Stimulated activated CD8-positive, alpha-beta memory T cell treated with anti-CD3 and anti-CD28 coated beads, Interleukin-7, amount 100 ng/mL, for 4 hours (primary cell): ENCODE measurements at places on chromosomes 7 and 10.

DNA sequence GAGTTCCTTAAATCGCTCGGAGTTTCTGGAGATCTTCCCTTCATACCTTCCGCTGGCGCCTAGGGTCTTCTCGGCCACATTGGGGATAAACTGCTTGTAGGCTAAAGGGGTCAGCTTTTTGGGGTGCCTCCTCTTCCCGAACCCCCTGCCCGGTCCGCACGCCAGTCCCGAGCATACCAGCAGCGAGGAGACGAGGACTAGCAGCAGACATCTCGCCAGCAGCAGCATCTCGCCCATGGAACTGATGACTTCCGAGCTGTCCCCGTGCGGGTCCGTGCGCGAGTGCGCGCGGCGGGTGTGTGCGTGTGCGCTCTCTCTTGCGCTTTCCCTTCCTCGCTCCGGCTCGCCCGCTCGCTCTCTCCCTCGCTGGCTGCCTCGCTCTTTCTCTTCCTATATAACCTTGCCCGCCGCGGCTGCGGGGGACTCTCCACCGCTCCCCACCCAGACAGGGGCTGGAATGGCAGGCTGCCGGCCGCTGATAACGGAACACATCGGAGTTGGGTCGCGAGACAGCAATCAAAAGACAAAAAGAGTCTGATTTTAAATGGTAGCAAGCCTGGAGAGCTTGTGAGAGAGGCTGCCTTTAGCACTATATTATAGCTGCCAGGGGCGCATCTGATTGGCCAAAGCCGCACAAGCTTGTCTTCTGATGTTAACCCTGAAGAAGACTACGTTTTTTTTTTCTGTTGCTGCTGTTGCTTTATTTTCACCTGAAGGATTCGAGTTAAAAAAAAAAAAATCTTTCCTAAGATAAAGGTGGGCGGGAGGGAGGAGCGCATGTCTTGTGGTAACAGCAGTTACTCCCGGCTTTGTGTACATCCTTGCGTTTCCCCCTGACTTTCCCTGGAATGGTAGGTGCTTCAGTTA, at the start of gene SHH:
Gene SHH, minus strand, starts transcription at position 569 of the 867 bp plus-strand sequence. Its CDS starts 341 bp downstream, at position 228.
- no peak for DNase-seq

DNA sequence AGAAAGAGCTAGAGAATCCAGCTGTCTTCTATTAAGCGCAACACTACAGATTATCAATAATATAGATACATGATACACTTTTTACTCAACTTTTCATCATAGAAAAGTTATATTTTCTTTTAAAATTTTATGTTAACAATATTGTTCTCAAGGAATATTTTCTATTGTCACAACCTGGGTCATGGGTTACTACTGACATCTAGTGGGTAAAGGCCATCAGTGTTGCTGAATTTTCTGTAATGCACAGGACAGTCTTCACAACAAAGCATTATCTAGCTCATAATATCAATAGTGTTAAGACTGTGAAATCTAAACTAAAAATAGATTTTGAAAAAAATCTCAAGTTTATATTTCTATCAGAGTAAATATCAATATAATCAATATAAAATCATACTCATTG, 209.8 kb downstream of the ZNF33B start:
- DNase-seq = no peak

DNA sequence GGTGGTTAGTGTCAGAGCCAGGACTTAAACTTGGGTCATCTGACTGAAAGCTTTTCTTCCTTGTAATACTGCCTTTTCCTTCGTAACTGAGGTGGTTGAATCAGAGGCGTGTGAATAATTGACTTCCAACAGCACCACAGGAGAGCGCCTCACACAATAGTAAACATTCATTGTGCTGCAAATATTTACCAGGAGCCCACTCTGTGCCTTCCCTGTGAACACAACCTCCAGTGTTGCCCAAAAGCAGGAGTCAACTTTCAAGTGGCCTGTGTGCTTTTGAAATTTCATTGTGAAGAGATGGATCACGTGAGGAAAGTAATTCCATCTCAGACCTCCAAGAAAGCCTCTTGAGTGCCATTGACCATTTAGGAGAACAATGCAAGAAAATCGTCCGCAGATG, 60.2 kb downstream of the ADRA2A start:
- no peak for DNase-seq

DNA sequence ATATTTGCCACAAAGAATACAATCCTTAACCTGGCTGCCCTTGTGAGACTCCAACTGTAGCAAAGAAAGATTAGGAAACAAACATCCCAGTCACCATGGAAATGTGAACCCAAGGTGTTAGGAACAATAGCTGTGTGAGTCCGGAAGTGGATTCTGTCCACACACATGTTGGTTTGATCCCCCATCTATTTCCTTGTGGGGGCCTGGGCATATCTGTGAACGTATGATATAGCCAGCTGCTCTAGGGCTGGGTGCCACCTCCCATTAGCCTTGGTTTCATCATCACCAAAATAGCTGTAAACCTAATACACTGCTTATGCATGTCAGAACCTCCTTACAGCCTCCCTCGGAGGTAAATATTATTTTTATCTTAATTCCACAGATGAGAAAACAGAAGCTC, 26.4 kb downstream of the GRK5 start:
- DNase-seq = no peak

DNA sequence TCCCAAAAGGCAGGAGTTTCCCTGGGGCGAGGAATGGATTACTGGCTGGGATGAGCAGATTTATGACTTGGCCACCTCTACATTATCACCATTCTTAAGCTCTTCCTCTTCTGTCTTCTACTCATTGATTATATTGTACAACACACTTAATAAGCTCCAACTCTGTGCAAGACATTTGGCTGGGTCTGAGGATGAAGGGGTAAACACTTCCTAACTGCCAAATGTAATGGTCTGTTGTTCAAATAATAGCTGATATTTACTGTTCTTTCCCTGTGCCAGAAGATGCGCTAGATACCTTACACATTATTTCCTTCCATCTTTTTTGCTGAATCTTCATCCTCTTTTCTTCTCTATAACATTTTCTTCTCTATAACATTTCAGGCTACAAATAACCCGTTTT, 11.6 kb downstream of the OR6V1 start:
- no peak for DNase-seq

GRCh38 chr10:48389272-48389671, 82.8 kb downstream of the MAPK8 start:
- DNase-seq = no peak

GRCh38 chr10:29608476-29609301, 26.1 kb downstream of the SVIL start:
- no peak for DNase-seq

- no peak for DNase-seq
Observed at GRCh38 chr7:17405786-17406185, 107.3 kb downstream of the AHR start.

DNA sequence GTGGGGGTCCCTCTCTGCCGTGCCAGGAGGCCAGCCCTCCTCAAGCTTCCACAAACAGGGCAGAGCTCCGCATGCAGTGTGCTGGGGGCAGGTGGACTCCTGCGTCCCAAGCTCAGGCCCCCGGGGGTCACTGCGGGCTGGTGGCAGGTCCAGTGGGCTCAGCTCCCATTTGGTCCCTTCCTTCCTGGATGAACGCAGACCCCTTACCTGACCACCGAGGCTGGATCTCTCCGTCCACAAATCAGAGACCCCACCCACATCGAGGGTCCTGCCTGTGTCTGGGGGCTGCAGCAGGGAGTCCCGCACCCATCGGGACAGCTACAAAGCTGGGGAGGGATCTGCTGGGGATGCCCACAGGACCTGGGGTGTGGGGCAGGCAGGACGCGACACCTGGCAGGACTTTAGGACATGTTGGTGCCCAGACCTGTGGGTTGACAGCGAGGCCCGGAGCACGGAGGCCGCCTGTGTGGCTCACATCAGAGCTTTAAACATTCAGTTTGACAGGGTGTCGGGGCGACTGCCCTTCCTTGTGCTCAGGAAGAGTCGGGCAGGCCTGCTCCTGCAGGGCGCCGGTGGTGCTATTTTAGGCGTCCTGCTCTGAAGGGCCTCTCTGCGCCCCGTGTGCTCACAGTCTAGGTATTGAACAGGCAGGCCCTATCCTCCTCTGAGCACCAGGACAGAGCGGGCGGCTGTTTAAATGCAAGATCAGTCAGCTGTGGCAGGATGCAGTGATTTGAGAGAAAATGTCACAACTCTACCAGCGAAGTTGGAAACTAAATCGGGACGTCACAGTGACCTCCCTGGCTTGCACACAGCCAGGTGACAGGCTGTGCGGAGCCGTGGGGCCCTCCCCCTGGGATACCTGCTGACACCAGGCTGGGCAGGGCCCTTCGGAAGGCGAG, 15.9 kb upstream of the CFAP46 start:
- DNase-seq = no peak

DNA sequence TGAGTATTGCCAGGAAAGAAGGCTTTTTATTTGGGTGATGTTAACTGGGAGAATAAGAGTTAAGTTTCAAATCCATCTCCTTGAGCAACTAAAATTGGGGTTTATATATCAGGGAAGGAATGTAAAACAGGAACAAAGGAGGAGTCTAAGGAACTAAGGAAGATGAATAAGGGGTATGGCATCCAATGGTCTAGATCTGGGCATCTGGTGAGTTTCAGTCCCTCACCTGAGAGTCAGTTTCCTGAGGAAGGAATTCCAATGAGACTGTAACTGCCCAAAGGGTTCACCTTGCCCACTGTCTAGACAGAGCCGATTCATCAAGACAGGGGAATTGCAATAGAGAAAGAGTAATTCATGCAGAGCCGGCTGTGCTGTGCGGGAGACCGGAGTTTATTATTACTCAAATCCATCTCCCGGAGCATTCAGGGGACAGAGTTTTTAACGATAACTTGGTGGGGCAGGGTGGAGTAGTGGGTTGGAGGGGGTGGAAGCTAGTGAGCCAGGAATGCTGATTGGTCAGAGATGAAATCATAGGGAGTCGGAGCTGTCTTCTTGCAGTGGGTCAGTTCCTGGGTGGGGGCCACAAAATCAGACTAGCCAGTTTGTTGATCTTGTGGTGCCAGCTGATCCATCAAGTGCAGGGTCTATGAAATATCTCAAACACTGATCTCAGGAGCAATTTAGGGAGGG, 188.3 kb upstream of the STK17A start:
- DNase-seq = no peak

DNA sequence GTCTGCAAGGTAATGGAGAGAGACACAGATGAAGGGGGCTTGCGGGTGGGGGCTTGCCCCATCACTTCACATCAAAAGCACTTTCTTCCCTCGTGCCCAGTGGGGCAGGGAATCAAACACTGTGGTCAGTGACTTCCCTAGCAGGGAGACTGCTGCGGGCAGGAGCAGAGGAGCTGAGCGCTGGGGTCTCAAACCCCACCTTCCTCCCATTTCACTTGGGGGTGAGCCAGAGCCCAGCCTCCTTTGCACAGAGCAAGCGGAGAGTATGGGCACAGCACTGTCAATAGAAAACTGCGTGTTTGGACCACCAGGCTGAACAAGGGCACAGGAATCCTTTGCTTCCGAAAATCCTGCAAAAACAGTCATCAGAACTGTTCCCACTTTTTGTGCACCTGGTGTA, 355.8 kb upstream of the MKI67 start:
- no peak for DNase-seq

DNA sequence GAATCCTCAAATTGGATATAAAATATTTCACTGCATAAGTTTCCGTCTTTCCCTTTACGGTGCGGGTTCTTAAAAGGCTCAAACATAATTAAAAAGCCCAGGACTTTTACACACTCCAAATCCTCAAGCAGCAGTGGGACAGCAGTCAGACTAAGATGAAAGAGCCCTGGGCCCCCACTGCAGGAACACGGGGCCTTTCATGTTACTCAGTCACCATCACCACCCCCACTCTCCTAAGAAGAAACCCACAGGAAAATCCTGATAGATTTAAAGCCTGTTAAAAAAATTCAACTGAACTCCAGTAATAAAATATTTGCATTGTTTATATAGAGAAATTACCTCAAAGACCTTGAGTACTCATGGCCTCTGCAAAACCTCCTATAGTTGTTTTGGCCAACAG, 74.0 kb upstream of the TRIL start:
- no peak for DNase-seq

- DNase-seq = no peak
Observed at GRCh38 chr7:20484356-20484755, 131.1 kb upstream of the ABCB5 start.

DNA sequence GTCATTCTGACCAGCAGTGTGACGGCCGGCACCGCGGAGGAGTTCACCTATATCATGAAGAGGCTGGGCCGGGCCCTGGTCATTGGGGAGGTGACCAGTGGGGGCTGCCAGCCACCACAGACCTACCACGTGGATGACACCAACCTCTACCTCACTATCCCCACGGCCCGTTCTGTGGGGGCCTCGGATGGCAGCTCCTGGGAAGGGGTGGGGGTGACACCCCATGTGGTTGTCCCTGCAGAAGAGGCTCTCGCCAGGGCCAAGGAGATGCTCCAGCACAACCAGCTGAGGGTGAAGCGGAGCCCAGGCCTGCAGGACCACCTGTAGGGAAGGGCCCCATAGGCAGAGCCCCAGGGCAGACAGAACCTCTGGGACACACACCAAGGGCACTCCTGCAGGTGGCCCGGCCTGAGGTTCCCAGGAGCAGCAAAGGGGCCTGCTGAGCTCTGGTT, 9.0 kb downstream of the RBP3 start:
- no peak for DNase-seq

DNA sequence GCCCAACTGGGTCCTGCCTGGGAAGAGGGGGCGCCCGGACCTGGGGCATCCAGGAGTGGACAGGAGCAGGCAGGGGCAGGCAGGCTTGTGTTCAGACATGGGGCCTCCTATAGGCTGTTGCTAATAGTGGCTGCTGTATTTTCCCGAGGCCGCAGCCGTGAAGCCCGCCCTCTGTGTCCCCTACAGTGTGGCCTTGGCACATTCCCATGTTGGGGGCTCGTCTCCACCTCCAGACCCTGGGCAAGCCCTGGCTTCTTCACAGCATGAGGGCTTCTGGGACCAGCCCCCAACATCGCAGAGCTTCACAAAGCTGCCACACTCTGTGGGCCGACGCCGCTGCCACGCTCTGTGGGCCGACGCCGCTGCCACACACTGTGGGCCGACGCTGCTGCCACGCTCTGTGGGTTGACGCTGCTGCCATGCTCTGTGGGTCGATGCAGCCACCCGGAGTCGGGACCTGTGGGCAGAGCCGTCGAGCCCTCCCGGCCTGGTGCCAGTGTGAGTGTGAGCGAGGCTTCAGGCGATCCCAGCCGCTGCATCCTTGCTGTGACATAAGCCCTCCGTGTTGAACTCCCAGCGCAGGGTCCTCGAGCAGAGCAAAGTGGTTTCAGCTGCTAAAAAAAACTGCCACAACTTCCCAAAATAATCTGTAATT, 109.0 kb downstream of the INPP5A start:
- DNase-seq = no peak
